ENCODE measurements at places on chromosomes 3 and 15.

- no peak for DNase-seq
Measured at GRCh38 chr3:53642211-53642610, 147.8 kb downstream of the CACNA1D start.

DNA sequence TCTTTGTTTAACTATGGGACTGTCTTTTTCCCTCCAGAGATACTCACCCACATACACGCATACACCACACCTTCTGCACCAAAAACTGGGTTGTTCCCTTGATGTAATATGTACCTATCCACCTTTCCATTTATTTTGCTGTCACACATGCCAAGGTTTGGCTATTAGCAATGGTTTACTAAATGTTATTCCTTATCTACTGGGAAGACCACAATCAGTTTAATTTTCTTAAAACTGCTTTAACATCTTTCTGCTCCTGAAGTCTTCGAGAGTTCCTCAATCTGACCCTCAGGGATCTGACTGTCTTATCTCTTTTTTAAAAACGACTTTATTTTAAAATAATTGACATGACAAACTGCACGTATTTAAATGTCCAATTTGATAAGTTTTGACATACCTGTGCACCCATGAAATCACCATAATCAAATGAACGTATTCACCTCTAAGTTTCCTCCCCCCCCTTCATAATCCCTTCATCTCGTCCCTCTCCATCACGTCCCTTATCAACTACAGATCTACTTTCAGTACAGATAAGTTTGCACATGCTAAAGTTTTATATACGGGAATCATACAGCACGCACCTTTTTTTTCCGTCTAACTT is 805 bp upstream of the TRPM7 start:
- DNase-seq, result no peak

DNA sequence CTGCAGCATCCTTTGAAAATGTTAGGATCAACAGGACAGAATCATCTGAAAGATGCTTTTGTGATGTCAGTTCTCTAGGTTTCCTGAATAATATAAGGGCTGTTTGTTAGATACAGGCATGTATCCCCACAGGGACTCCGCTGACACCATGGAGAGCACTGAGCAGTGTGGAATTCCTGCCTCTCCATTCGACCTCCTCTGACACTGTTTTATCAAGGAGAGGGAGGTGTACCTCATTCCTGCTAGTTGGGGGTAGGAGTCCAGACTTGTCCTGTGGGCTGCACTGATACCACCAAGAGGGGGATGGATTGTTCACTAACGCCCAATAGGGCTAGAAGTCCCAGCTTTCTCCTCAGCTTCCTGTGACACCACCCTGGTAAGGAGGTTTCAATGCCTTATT is 46.6 kb downstream of the LARS2 start:
- DNase-seq, result no peak

- DNase-seq, result no peak
Measured at GRCh38 chr3:89320186-89320585, 212.8 kb downstream of the EPHA3 start.

GRCh38 chr3:140204271-140204984 is 269.4 kb downstream of the CLSTN2 start:
- no peak for DNase-seq
